Small intestine (tissue), 16 donors: ENCODE measurements at places on chromosomes 2 and 18. TPM values are rescaled to one million over a fixed set of nuclear protein-coding genes. Genes with fewer than 3 reads are reported as not detected.

LOXHD1 gene
- polyA plus RNA-seq, result 0.19 TPM

DNA sequence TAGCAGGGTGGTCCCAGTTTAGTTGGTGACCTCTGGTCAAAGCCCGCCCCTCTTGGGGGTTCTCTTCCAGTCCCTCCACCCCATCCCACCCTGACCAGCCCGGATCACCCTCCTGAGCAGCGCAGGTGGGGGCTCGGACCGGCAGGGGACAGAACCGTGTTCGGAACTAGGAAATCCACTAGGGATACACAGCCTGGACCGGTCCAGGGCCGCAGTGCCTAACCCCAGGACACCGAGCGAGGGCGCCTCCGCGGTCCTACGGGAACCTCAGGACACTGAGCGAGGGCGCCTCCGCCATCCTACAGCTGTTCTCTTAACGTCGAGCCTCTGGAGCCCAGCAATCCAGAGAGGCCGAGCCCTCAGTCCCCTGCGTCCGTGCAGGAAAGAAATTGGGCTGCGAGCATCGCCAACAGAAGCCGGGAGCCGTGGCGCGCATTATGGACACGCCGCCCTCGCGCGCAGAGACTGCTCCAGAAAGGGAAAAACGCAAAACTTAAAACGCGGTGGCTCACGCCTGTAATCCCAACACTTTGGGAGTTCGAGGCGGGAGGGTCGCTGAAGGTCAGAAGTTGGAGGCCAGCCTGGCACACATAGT, 8.5 kb downstream of the RAX start:
- DNase-seq, result no peak
- H3K27me3 ChIP-seq, result peaks cover 70% of the 10 kb centered on the region
- peaks cover 4% of the 10 kb centered on the region for H3K4me1 ChIP-seq
- H3K27ac ChIP-seq, result no peak overlapping the region
- H3K36me3 ChIP-seq, result no peaks in the 10 kb centered on the region

GRCh38 chr2:233217892-233218377, 33.5 kb upstream of the ATG16L1 start:
- H3K4me3 ChIP-seq, result no peak overlapping the region
- DNase-seq, result no peak
- H3K36me3 ChIP-seq, result no peaks in the 10 kb centered on the region
- H3K27ac ChIP-seq, result no peak overlapping the region
- no peaks in the 10 kb centered on the region for H3K27me3 ChIP-seq

- no peaks in the 10 kb centered on the region for H3K4me1 ChIP-seq
- DNase-seq, result no peak
- no peak overlapping the region for H3K4me3 ChIP-seq
- no peaks in the 10 kb centered on the region for H3K27me3 ChIP-seq
- no peak overlapping the region for H3K27ac ChIP-seq
Observed at GRCh38 chr18:50666536-50666935, 106.6 kb downstream of the MAPK4 start.

- no peak for DNase-seq
- no peaks in the 10 kb centered on the region for H3K36me3 ChIP-seq
- H3K27me3 ChIP-seq, result no peaks in the 10 kb centered on the region
- no peaks in the 10 kb centered on the region for H3K4me1 ChIP-seq
- H3K4me3 ChIP-seq, result no peak overlapping the region
Observed at GRCh38 chr18:21452796-21453510, 147.6 kb downstream of the ESCO1 start.

DNA sequence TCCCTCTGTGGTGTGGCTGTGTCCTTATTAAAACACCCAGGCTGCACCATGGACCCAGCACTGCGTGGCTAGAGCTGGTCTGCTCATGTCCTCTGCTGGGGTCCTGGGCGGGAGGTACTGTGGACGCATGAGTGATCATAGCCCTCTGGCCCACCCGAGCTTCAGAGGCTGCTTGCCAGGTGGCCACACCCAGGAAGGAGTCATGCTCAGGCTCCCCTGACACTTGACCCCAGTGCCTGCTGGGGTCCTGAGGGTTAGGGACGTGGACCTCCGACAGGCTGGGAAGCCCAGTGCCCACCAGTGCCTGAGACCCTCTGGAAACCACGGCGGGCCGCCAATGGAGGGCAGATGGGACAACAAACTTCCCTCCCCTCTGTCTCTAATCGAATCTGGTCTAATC, 66.3 kb upstream of the HS6ST1 start:
- no peak overlapping the region for H3K4me3 ChIP-seq
- DNase-seq, result no peak
- H3K4me1 ChIP-seq, result no peaks in the 10 kb centered on the region
- no peaks in the 10 kb centered on the region for H3K27me3 ChIP-seq
- no peak overlapping the region for H3K27ac ChIP-seq
- no peaks in the 10 kb centered on the region for H3K36me3 ChIP-seq

- peak; percentile 33 for DNase-seq
- H3K36me3 ChIP-seq, result no peaks in the 10 kb centered on the region
- H3K4me3 ChIP-seq, result no peak overlapping the region
- no peak overlapping the region for H3K27ac ChIP-seq
- no peaks in the 10 kb centered on the region for H3K4me1 ChIP-seq
- no peaks in the 10 kb centered on the region for H3K27me3 ChIP-seq
Observed at GRCh38 chr18:65091744-65092329, 659.0 kb upstream of the CDH7 start.

- H3K27ac ChIP-seq, result no peak overlapping the region
- no peaks in the 10 kb centered on the region for H3K4me1 ChIP-seq
- no peaks in the 10 kb centered on the region for H3K36me3 ChIP-seq
- no peaks in the 10 kb centered on the region for H3K27me3 ChIP-seq
Observed at GRCh38 chr18:32803568-32803967, 30.7 kb upstream of the KLHL14 start.

TLK1 gene
- polyA plus RNA-seq, result 27.8 TPM

TXNDC2 gene
- polyA plus RNA-seq, result 0.03 TPM

XPO1 gene
- 15.9 TPM for polyA plus RNA-seq

- no peaks in the 10 kb centered on the region for H3K27me3 ChIP-seq
- no peak for DNase-seq
- no peaks in the 10 kb centered on the region for H3K4me1 ChIP-seq
- H3K36me3 ChIP-seq, result no peaks in the 10 kb centered on the region
Observed at GRCh38 chr18:33603454-33603853, 25.4 kb downstream of the ASXL3 start.

CIB4 gene
- polyA plus RNA-seq, result not detected

DNA sequence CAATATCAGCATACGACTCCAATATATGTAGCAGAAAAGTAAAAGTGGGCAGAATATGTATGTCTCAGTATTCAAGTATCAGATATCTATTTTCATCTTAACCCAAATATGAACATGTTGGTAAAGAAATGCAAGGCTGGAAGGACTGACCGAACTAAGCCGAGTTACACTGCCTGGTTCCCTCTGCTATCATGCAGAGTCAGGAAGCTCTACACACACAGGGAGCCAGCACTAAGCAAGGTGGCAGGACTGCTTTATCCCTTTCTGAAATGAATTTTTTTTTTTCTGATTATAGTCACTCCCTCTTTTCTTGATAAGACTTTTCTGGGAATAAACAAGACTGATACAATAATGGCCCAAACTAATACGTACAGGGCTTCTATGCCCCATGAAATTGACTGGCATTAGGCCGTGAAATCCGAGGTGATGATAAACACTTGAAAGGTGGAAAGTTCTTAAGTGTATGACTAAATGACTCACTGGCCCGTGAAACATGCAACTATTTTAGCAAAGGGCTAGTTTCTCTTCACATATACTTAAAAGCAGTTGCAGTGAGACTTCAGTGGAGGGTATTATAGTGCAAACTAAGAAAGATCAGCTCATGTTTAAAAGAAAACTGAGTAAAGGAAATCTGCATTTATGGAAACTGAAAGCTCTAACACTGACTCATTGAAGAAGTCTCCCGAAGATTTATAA, 14.9 kb downstream of the DPP4 start:
- peaks cover 10% of the 10 kb centered on the region for H3K4me1 ChIP-seq
- H3K27me3 ChIP-seq, result no peaks in the 10 kb centered on the region
- H3K36me3 ChIP-seq, result no peaks in the 10 kb centered on the region

- H3K4me3 ChIP-seq, result no peak overlapping the region
- DNase-seq, result no peak
- H3K4me1 ChIP-seq, result no peaks in the 10 kb centered on the region
- H3K36me3 ChIP-seq, result no peaks in the 10 kb centered on the region
Observed at GRCh38 chr2:65782996-65783650, 350.7 kb upstream of the SPRED2 start.

- no peaks in the 10 kb centered on the region for H3K27me3 ChIP-seq
- H3K27ac ChIP-seq, result no peak overlapping the region
- no peak overlapping the region for H3K4me3 ChIP-seq
- no peaks in the 10 kb centered on the region for H3K36me3 ChIP-seq
- H3K4me1 ChIP-seq, result no peaks in the 10 kb centered on the region
Observed at GRCh38 chr2:68367953-68368653, 3.0 kb downstream of the PLEK start.

GRCh38 chr2:236867441-236868260, 218.0 kb upstream of the COPS8 start:
- peaks cover 4% of the 10 kb centered on the region for H3K4me1 ChIP-seq
- H3K27ac ChIP-seq, result no peak overlapping the region
- no peak overlapping the region for H3K4me3 ChIP-seq
- no peaks in the 10 kb centered on the region for H3K27me3 ChIP-seq
- DNase-seq, result no peak

DNA sequence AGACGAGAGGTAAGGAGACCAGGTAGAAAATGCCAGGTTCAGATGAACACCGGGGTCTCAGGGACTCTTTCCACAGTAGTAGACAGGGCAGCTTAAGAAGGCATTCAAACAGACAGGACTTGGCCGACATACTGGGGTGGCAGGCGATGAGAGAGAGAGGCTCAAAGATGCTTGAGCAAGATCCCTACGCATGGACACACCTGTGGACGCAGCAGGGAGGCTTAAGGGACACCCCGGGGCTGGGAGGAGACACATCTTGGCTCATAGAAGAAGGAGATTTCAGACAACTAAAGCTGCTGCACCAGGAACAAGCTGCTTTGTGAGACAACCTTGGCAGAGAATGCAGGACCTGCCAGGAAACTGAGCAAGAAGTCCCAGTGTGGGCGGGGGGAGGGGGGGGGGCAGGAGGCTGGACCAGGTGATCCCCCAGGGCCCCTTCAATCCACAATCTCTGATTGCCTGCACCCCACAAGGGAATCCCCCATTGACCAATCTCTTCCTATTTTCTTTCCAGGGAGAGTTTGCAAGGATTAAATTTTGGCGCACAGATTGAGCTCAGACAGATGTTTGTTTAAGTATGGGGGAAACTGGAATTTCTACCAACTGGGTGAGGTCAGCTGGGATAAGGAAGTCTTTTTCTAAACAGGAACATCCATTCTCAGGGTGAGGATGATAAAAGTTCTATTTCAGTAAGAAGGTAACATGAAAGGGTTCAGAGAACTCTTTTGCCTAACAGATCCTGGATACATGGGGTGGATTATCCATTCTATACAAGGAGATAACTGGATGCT, 400.7 kb downstream of the NBAS start:
- H3K4me1 ChIP-seq, result no peaks in the 10 kb centered on the region
- no peaks in the 10 kb centered on the region for H3K27me3 ChIP-seq
- no peak for DNase-seq
- no peak overlapping the region for H3K4me3 ChIP-seq
- H3K36me3 ChIP-seq, result no peaks in the 10 kb centered on the region

DSC2 gene
- polyA plus RNA-seq, result 75.1 TPM

DQX1 gene
- polyA plus RNA-seq, result 59.2 TPM

GRCh38 chr2:218434456-218434855, 15.5 kb downstream of the VIL1 start:
- H3K4me1 ChIP-seq, result peaks cover 3% of the 10 kb centered on the region
- no peak for DNase-seq
- no peak overlapping the region for H3K4me3 ChIP-seq
- H3K27me3 ChIP-seq, result no peaks in the 10 kb centered on the region
- H3K27ac ChIP-seq, result no peak overlapping the region
- H3K36me3 ChIP-seq, result peaks cover 40% of the 10 kb centered on the region

PNO1 gene
- polyA plus RNA-seq, result 6.8 TPM

DNA sequence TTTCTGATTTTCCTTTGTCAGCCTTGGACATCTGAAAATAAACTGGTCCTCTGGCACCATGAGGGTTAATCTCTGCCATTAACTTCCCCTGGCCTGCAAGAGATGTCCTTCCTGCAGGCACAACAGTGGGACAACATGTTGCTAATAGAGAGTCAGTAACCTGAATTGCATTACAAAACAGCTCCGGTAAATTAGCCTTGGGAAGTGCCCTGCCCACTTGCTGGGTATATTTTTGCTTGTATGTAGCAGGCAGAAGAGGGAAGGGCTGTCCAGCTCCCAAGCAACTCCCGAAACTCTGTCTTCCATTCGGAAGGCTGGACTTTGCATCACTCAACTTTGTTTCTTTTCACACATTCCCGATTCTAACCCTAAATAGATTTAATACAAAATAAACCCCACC, 104.4 kb upstream of the ATP8B1 start:
- no peak for DNase-seq
- no peaks in the 10 kb centered on the region for H3K36me3 ChIP-seq
- peaks cover 2% of the 10 kb centered on the region for H3K4me1 ChIP-seq
- no peaks in the 10 kb centered on the region for H3K27me3 ChIP-seq
- no peak overlapping the region for H3K4me3 ChIP-seq

- no peaks in the 10 kb centered on the region for H3K36me3 ChIP-seq
- no peaks in the 10 kb centered on the region for H3K27me3 ChIP-seq
- H3K4me1 ChIP-seq, result no peaks in the 10 kb centered on the region
- no peak overlapping the region for H3K4me3 ChIP-seq
- no peak overlapping the region for H3K27ac ChIP-seq
- DNase-seq, result no peak
Observed at GRCh38 chr2:4604767-4605166, 901.4 kb downstream of the DCDC2C start.

- no peaks in the 10 kb centered on the region for H3K36me3 ChIP-seq
- H3K4me1 ChIP-seq, result no peaks in the 10 kb centered on the region
- DNase-seq, result no peak
- H3K27ac ChIP-seq, result no peak overlapping the region
- H3K4me3 ChIP-seq, result no peak overlapping the region
Observed at GRCh38 chr2:40265602-40266001, 186.3 kb downstream of the SLC8A1 start.

GRCh38 chr2:178819147-178819875, 12.1 kb upstream of the TTN start:
- H3K36me3 ChIP-seq, result no peaks in the 10 kb centered on the region
- H3K27ac ChIP-seq, result no peak overlapping the region
- H3K4me1 ChIP-seq, result no peaks in the 10 kb centered on the region
- no peaks in the 10 kb centered on the region for H3K27me3 ChIP-seq
- H3K4me3 ChIP-seq, result no peak overlapping the region
- DNase-seq, result no peak

GRCh38 chr2:174952607-174953006, 52.6 kb downstream of the CHN1 start:
- H3K27me3 ChIP-seq, result no peaks in the 10 kb centered on the region
- H3K36me3 ChIP-seq, result no peaks in the 10 kb centered on the region
- H3K4me1 ChIP-seq, result no peaks in the 10 kb centered on the region
- H3K27ac ChIP-seq, result no peak overlapping the region

DNA sequence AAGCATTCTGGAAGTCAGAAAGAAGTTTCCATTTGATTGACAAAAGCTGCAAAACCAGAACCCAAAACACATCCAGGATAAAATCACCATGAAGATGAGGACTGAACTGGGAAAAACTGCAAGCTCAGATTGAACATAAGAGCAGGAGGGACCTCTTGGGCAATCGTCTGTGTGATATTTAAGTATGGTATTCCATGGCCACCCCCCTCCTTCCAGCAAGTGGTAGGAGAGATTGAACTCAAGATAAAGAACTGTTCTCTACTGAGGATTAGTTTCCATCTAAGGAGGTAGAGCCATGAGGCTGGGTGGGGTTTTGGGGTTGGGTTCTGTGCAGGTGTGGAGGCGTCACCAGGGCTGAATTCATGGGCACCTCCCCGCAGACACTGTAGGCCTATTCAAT, 251.1 kb downstream of the NCKAP5 start:
- H3K27me3 ChIP-seq, result no peaks in the 10 kb centered on the region
- H3K36me3 ChIP-seq, result no peaks in the 10 kb centered on the region
- no peak overlapping the region for H3K27ac ChIP-seq
- no peak overlapping the region for H3K4me3 ChIP-seq
